ENCODE measurements at places on chromosomes 1 and 21.

GRCh38 chr1:231550448-231550781, 21.9 kb downstream of the TSNAX start:
- no peak for DNase-seq

GRCh38 chr1:198913667-198914066, 274.8 kb downstream of the PTPRC start:
- DNase-seq = no peak

DNA sequence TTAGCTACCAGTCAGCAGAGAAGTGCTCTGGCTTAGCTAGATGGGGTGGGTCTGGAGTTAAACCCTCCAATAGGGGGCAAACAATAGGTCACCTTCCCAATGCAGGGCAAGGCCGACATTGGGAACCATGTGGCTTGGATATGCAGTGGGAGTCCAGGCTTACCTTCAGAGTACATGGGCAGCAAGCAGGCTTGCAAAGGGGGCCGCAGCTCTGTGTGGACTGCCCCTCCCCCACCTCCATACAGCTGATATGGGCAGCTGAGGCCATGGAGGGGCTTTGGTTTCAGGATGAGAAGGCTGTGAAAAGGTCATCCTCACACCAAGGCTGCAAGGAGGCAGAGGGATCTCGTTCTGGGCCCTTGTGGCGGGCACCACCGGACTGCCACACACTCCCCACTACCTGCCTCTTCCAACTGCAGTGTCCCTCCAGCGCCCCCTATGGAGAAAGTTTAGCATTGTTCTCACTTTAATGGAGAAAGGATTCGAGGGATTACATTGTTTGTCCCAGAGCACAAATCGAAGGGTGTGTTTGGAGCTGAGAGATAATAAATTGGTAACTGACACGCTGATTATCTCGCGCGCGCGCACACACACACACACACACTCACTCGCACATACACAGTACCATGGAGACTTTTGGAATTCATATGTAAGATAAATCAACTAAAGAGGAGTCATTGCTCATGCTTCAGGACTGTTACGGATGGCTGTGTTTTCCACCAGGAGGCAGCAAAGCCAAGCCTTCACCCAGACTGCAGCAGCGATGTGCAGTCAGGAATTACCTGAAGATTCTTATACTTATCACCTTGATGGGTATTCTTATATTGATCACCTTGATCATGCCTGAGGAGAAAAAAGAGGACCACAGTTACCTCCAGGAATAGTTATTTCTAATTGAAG, 7.0 kb upstream of the SMCP start:
- peak; percentile 4 for DNase-seq

DNA sequence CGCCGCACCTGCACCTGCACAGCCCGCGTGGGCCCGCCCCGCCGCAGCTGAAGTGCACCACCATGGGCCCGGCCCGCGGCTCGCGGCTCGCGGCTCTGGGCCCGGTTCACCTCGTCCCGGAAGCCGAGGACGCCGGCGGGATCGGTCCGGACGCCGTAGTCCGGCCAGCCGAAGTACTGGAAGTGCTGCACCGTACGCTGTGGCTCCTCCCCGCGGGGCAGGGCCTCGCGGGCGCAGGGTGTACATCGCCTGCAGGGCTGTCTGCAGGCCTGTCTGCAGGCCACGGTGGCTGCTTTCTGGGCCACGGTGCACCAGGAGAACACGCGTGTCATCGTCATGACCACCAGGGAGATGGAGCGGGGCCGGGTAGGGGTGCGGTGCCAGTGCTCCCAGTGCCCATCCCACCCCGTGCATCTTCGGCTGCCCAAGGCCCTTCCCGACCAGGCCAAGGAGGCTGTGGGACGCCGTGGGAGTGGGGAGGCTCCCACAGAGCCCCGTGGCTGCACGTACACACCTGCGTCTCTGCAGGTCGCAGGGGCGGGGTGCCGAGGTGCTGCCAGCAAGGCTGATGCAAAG, 6.7 kb downstream of the RNF223 start:
- no peak for DNase-seq

- DNase-seq = no peak
Observed at GRCh38 chr1:205782627-205783432, 7.5 kb upstream of the RAB29 start.

GRCh38 chr1:113941245-113941559, 12.1 kb downstream of the HIPK1 start:
- DNase-seq = no peak

GRCh38 chr1:19662313-19662712, 2.4 kb upstream of the HTR6 start:
- DNase-seq = no peak
